SK-N-SH treated with all-trans-retinoic acid at 6 μM for 48 hours (cell line): ENCODE measurements at places on chromosomes 4 and X.

DNA sequence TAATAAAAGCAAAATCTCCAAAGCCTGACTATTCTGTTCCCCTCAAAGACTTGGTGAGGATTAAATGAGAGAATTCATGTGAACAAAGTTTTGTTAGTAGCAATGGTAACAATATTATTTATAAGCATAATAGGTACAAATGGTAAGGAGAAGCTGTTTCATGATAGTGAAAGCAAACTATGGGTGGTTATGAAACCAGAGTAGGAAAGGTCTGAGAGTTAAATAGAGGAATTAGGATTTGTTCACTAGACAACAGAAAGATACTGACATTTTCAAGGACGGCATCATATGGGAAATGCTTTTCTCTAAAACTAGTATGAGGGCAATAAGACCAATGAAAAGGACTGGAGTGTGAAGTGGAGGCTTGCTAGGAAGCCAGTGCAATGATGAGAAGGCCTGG, 128.6 kb upstream of the FTHL17 start:
- no peak for ATAC-seq

DNA sequence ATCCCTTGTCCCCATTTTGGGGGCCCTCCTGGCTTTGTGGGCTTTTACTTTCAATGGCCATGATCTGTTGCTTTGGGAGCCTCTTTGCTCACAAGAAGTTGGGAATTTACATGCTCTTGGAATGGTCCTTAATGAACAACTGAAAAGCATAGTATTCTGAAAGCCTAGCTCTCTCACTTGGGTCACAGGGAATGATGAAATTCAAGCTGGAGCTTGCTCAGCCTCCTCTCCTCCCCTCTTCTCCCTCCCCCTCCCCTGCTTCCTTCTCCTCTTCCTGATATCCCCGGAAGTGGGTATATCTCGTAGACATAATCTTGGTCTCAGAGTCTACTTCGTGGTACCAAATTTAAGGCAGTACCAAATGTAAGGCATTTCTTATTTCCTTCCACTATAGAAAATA, 400.6 kb upstream of the NR3C2 start:
- no peak for ATAC-seq

- ATAC-seq: no peak
Observed at GRCh38 chr4:187433141-187433540, 562.4 kb upstream of the ZFP42 start.

DNA sequence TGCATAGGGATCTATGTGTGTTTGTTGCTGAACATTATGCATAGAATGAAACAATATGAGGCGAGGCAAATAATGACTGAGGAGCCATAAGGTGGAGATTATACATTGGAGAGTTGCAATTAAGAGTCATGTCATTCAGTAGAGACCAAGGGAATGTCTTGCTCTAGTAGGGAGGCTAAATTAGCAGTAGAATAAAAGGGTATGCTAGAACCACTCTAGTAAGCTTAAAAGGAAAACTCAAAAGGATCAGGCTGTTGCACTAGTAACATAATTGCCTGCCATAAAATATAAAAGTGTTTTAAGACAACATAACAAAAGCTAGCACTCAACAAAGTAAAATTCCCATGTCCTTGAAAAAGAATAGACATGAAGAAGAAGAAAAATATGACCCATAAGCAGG, 586.2 kb upstream of the DIAPH2 start:
- ATAC-seq: no peak

GRCh38 chr4:94758700-94759399, 1.1 kb downstream of the BMPR1B start:
- peak; percentile 41 for ATAC-seq

GRCh38 chr4:93000910-93001309, 697.1 kb downstream of the GRID2 start:
- ATAC-seq: no peak

DNA sequence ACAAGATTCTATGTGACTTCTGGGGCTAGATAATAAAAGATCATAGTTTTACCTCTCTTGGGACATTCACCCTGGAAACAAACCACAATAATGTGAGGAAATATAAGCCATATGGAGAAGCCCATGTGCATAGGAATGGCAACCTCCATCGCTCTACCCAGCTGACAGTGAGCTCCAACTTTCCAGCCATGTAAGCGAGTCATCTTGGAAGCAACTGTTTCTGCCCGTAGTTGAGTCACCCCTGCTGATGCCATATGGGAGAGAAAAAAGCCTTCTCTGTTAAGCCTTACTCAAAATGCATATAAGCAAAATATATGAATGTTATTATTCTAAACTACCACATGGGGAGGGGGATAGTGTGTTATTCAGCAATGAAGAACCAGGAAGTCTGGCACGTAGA, 31.4 kb upstream of the RELL1 start:
- ATAC-seq: peak; percentile 54; the same call in 2 of the 3 replicates

DNA sequence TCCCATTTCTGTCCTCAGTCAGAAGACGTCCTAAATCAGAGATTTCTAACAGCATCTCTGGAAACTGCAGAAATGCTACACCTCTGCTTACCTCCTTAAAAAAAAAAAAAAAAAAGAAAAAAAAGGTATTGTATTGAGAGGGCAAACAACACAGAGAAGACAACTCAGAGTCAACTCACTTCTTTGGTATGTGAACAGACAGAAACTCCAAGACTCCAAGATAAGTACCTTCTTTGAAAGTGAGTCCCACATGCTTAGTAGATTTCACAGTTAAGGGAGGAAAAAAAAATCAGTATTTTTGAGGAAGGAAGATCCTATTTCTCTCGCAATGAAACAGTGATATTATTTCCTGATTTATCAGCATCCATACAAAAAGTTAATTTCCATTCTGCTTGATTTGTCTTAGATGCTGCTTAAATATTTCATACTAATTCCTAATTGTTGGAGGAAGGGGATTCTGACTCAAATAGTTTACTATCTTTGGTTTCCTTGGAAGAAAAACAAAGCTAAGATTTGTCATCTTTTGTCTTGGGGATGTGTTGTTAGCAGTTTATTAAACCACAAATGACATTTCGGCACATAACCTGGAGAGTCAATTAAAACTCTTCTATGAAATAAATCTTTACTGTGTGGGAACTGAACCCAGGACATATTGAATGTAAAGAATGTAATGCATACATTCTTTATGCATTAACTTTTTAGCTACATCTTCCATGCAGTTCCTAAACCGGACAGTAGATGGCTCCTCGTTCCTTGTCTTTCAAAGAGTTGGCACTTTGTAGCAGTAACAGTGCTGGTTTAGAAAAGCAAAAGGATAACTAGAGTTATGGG, 4.7 kb downstream of the RASGEF1B start:
- peak; percentile 37; the same call in 2 of the 3 replicates for ATAC-seq

DNA sequence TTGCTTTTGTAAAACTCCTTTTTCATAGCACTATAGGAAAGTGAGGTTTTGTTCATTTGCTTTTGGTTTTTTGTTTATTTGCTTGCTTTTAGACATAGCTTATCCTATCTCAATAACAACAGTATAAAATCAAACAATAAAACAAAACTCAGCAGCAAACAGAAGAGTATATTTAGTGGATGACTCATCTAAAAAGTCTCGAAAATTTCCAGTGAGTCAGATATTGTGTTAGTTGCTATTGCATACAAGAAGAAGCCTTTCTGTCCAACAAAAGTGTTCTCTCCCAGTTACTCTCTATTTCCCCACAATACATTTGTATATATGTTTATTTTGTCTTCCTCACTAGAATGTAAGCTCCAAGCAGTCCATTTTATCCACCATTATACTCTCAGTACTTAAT, 36.0 kb upstream of the NPNT start:
- peak; percentile 63 for ATAC-seq
